ENCODE measurements at places on chromosomes 12 and 14.

DNA sequence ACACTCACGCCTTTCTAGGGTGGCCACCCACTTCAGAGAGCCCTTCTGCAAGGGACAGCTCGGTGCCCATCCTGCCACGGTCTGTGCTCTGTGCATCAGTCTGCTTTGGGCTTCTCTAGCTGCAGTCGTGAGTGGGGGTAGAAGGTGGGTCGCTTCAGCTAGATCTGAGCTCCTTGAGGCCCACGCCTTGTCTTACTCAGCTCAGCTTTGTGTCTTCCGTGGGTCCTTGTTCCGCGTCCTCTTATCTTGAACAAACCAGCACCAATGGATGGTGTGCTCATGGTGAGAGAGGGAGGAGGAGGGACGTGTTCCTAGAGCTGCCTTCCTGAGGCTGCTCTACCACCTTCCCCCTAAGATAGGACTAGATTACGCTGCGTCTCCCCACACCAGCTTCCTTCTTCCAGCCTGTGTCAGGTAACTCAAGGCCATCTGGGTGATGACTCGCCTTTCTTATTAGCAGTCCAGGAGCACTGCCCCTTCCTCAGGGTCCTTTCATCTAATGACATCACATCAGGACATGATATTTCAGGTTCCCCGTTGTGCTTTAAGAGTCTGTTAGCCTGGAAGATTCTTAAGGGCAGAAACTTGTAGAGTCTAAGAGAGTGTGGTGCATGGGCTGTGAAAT lies 118.8 kb downstream of the TSPAN9 start:
- H3K27ac ChIP-seq: no peak overlapping the region
- no peaks in the 10 kb centered on the region for H3K36me3 ChIP-seq
- H3K27me3 ChIP-seq: no peaks in the 10 kb centered on the region
- H3K4me1 ChIP-seq: peaks cover 34% of the 10 kb centered on the region
- H3K4me3 ChIP-seq: no peak overlapping the region

DNA sequence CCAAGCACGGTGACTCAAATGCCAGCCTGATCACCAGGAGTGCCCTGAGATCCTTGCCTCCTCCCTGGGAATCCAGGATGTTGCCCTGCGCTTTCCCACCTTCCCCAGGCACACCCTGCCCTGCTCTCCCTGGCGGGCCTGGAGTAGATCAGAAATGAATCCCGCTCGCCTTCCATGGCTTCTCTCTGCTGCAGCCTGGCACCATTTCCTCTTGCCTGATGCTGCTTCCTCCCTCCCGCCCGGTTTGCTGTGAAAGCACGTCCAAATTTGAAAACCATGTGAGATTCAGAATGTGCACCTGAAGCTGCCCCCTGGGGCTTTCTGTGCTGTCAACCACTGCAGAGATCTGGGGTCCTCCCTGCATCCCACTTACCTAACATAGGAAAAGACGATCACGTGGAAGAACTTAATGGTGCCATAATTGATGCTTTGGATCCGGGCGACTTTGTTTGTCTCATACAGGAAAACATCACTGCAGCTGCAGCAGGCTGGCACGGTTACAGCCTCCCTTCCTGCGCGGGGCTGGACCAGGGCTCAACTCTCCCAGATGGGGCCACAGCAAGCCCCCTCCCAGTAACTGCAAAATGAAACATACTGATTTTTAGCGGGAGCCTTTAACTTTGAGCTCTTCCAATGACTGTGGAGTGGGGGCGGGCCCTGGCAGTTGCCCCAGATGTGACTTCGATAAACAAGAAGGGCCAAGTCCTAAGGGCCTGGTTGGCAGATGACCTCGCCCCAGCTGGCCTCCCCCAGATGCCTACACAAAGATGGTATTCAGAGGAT lies 24.9 kb upstream of the C12orf76 start:
- peak; percentile 94 for DNase-seq
- peak overlapping the region; percentile 92 for H3K27ac ChIP-seq
- peak overlapping the region; percentile 60 for H3K4me3 ChIP-seq
- no peaks in the 10 kb centered on the region for H3K27me3 ChIP-seq
- peaks cover 17% of the 10 kb centered on the region for H3K4me1 ChIP-seq

DNA sequence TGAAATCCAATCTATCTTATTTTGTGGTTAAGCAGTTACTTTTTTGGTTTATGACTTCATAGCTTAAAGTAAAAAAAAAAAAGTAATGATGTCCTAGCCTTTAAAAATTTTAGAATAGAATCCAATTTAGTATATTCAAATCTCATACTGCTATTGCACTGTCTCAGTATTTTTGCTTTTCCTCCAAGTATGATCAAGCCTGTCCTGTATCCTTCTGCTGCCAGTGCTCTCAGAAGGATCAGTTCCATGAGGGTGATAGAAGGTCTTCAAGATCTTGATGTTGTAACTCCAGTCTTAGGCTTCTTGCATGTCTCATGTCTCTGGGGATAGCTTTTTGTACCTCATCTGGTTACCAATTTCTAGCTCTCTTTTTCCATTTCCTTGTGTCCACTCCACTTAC lies 324.2 kb upstream of the FAR2 start:
- no peaks in the 10 kb centered on the region for H3K36me3 ChIP-seq
- H3K4me1 ChIP-seq: peaks cover 3% of the 10 kb centered on the region
- H3K27ac ChIP-seq: no peak overlapping the region
- no peaks in the 10 kb centered on the region for H3K27me3 ChIP-seq

GRCh38 chr12:41917938-41918341 lies 226.7 kb downstream of the GXYLT1 start:
- H3K4me3 ChIP-seq: no peak overlapping the region
- H3K27me3 ChIP-seq: no peaks in the 10 kb centered on the region
- no peaks in the 10 kb centered on the region for H3K36me3 ChIP-seq
- no peak for DNase-seq
- no peaks in the 10 kb centered on the region for H3K4me1 ChIP-seq

GRCh38 chr12:53737093-53737808 lies 10.0 kb upstream of the CALCOCO1 start:
- no peak overlapping the region for H3K4me3 ChIP-seq
- H3K36me3 ChIP-seq: no peaks in the 10 kb centered on the region
- DNase-seq: peak; percentile 94
- H3K27me3 ChIP-seq: peaks cover 48% of the 10 kb centered on the region
- H3K27ac ChIP-seq: no peak overlapping the region

GRCh38 chr14:50578433-50578832 lies 18.5 kb downstream of the ATL1 start:
- H3K27ac ChIP-seq: no peak overlapping the region
- no peak overlapping the region for H3K4me3 ChIP-seq
- H3K4me1 ChIP-seq: no peaks in the 10 kb centered on the region
- no peaks in the 10 kb centered on the region for H3K36me3 ChIP-seq

DNA sequence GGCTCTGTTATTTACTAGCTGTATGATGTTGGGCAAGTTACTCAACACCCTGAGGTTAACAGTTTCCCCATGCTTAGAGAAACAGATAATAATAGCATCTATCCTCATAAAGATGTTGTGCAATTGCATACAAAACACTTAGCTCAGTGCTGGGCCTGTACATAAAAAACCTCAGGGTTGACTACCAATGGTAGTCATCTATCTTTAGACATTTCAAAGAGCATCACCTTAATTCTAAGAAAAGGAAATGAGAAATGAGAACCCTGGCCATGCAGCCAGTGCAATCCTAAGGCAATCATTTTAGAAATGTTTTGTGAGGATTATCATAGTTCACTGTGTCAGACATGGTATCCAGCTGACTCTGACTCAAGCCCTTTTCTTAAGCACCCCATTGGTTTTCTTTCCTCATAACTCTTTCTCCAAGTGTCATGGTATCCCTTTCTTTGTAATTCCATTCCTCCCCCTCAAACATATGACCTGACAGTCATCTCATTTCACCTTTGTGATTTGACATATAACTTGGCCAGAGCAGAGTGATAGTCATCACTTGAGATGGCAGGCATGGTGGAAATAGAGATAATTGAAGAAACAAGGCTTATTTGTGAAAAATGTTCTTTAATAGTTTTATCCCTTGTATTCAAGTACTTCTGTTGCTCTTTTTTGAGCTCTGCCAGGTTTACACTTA lies 29.5 kb upstream of the OSBPL8 start:
- no peaks in the 10 kb centered on the region for H3K36me3 ChIP-seq
- H3K27me3 ChIP-seq: no peaks in the 10 kb centered on the region
- H3K4me1 ChIP-seq: no peaks in the 10 kb centered on the region
- DNase-seq: no peak

DNA sequence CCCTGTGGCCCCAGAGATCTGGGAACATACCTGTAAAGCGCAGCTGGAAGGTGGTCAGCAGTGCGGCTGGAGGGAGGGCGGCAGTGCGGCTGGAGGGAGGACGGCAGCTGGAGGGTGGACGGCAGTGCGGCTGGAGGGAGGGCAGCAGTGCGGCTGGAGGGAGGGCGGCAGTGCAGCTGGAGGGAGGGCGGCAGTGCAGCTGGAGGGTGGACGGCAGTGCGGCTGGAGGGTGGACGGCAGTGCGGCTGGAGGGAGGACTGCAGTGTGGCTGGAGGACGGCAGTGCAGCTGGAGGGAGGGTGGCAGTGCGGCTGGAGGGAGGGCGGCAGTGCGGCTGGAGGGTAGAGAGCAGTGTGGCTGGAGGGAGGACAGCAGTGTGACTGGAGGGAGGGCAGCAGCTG lies 23.5 kb downstream of the LRCOL1 start:
- peaks cover 7% of the 10 kb centered on the region for H3K4me1 ChIP-seq
- H3K36me3 ChIP-seq: peaks cover 25% of the 10 kb centered on the region
- no peak for DNase-seq
- H3K27ac ChIP-seq: no peak overlapping the region

All from spinal cord (tissue), 10 donors.